ENCODE measurements at places on chromosomes 16 and 17. TPM values are rescaled to one million over a fixed set of nuclear protein-coding genes. Genes with fewer than 3 reads are reported as not detected.

Gene ZSCAN32
- total RNA-seq = 12.9 TPM

Gene TMEM101
- 27.9 TPM for total RNA-seq

Gene GPR179
- total RNA-seq = not detected

Gene HLF
- total RNA-seq = 137 TPM

Gene ANKRD40CL
- not detected for total RNA-seq

Gene CX3CL1
- 27.4 TPM for total RNA-seq

Gene OR4D2
- not detected for total RNA-seq

Gene MYH8
- not detected for total RNA-seq

Gene NPIPB9
- 1.7 TPM for total RNA-seq

Gene SYNGR3
- total RNA-seq = 2.1 TPM

Gene TM4SF5
- not detected for total RNA-seq

Gene C16orf89
- total RNA-seq = 2.0 TPM

Gene TBC1D24
- 14.1 TPM for total RNA-seq

Gene DNAH2
- 0.06 TPM for total RNA-seq

Gene CDYL2
- 4.5 TPM for total RNA-seq

Gene DNAJA2
- total RNA-seq = 49.0 TPM

Gene FZD2
- 2.2 TPM for total RNA-seq

Gene METTL22
- 23.3 TPM for total RNA-seq

Gene KRTAP9-4
- total RNA-seq = not detected

Gene ST6GALNAC2
- total RNA-seq = 17.5 TPM

All from esophagus muscularis mucosa (tissue), 4 donors.